Suppressor macrophage treated with lipopolysaccharide for 1 hour (primary cell): ENCODE measurements at places on chromosomes 7 and 10.
A peak's percentile ranks its signal among the peaks of the same experiment; 100 is the strongest.

DNA sequence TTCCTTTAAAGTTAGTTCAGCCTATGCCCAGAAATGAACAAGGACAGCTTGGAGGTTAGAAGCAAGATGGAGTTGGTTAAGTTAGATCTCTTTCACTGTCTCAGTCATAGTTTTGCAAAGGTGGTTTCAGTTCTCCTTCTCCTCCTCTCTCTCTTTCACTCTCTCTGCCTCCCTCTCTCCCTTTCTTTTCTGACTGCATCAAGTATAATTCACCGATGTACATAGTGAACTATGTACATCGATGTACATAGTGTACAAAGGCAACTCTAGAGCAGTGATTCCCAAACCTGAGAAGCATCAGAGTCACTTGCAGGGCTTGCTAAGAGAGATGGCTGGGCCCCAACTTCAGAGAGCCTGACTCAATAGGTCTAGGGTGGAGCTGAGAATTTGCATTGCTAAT, 1259.7 kb downstream of the TYW1 start:
- DNase-seq: no peak

- no peak for DNase-seq
Measured at GRCh38 chr7:2008101-2008935, 224.4 kb downstream of the MAD1L1 start.

DNA sequence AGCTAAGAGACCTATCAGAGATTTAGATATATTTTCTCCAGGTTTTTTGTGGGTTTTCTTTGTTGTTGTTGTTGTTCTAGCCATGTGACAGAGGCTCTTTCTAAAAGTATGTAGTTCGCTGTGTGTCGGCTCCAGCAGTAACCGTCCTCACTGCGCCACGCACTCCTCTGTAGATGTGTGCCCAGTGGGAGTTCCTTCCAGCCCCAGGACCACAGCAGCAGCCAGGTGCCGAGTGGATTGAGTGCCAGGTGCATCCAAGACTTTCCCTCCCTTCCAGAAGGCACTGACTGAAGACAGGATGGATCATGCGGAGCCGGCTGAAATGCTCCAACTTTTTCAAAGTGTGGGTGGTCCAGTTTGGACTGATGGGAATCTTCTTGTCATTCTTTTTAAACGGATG, 31.8 kb downstream of the WDR86 start:
- no peak for DNase-seq

- DNase-seq: no peak
Measured at GRCh38 chr10:128027822-128028507, 98.3 kb downstream of the MKI67 start.

DNA sequence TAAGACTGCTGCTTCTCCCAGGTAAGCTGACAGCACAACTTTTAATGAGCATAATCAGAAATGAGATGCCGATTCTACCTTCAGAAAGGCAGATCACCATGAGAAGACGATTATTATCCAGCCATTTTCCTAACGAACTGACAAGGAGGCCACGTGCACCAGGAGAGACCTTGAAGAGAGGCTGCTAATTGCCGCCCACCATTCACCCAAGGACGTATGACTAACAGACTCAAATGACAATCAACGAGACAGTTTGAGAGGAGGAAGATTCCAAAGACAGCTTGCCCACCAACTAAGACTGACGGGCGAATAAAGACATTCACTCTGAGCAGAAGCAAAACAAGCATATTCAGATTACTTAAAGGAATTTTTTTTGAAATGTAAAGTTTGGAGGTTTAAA, 301.9 kb upstream of the TAC1 start:
- DNase-seq: no peak

DNA sequence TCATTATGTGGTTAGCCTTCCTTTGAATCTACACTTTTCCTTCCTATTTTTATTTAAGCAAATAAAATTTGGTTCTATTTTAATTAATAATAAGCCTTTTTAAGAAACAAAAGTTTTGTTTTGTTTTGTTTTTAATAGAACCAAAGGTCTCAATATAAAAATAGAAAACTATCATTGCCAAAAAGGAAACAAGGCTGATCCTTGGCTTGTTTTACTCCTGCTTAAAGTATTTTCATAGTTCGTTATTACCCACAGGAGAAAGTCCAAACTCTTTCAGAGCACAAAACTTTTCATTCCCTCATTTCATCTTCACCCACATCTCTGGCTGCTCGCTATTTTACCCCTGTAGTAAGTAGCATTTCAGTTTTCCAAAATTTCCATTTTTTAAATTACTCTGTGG, 374.8 kb downstream of the SEMA3D start:
- no peak for DNase-seq

DNA sequence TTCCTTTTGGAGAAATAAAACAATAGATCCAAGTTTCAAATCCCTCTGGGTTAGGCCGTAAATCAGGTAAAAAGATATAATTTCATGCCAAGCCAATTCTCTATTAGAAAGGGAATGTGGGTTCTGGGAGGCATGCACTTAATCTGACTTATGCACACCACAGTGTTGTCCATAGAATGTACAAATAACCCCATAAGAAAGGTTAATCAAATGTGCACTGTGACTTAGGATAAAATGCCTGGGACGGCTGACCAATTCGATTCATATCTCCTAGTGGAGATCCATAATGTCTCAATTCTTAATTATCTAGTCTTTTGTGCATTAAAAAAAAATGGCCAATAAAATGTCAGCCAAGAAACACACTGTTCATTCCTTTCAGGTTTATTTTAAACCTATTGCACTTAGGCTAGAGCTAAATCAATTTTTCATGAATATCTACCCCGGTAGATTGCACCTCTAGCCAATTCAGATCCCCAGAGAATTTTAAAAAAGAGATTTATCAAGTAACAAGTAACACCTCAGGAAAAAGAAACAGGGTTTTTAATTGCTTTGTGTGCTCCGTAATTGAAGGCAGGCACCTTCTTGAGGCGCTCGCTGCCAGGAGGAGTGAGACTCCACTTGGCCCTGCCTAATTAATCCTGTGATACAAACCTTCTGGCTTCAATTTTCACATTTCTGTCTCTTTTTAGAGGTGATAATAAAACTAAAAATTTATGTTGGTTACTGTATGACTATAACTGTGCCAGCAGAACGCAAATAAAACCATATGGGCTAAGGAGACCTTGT, 265.1 kb downstream of the ETV1 start:
- DNase-seq: no peak

GRCh38 chr10:49756031-49756430, 6.1 kb downstream of the OGDHL start:
- DNase-seq: no peak

- DNase-seq: no peak
Measured at GRCh38 chr7:30866939-30867338, 44.7 kb upstream of the AQP1 start.

GRCh38 chr10:99368646-99369045, 39.5 kb downstream of the CNNM1 start:
- no peak for DNase-seq

GRCh38 chr10:124022066-124022465, 71.3 kb downstream of the CHST15 start:
- no peak for DNase-seq

GRCh38 chr7:26370011-26370410, 78.3 kb downstream of the SNX10 start:
- peak; percentile 23 for DNase-seq

- DNase-seq: no peak
Measured at GRCh38 chr10:49290607-49291006, 8.4 kb upstream of the C10orf71 start.

- DNase-seq: no peak
Measured at GRCh38 chr7:129840757-129841156, 112.0 kb downstream of the UBE2H start.

GRCh38 chr10:119459681-119460340, 82.7 kb downstream of the RGS10 start:
- no peak for DNase-seq

DNA sequence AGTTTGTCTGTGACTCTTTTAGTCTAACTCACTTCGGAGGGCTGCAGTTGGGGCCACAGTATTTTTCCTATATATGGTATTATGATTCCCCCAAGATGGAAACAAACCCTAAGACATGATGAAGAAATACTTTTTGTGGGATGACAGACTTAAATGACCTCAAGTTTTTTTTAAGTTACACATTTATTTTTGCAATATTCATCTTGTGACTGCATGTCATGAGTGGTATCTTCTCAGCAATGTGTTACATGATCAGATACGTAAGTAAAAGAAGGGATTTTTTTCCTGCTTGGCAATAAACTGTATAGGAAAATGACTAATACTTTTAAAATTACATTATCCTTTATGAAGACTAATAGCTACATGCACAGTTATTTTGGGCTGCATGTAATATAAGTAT, 57.8 kb downstream of the OR13A1 start:
- DNase-seq: peak; percentile 89

DNA sequence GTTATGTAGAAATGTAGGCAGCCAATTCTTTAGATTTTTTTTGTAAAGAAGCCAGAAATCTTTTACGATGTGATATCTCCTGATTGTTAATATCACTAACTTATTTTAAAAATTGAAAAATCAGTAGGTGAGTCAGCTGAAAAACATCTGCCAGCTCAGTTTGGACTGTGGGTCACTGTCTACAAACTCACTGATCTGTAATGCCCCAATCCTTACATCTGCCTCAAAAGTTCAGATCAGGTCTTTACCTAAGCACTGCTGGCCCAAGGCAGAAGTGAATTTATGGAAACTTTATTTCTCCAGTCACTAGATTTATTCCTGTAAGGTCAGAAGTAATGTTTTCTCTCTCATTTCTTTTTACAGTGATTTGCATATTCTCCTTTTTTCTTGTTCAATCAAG, 31.0 kb upstream of the FAM13C start:
- no peak for DNase-seq
